Activated CD4-positive, alpha-beta T cell treated with anti-CD3 and anti-CD28 coated beads for 4 hours (primary cell): ENCODE measurements at places on chromosomes 6 and 20.

DNA sequence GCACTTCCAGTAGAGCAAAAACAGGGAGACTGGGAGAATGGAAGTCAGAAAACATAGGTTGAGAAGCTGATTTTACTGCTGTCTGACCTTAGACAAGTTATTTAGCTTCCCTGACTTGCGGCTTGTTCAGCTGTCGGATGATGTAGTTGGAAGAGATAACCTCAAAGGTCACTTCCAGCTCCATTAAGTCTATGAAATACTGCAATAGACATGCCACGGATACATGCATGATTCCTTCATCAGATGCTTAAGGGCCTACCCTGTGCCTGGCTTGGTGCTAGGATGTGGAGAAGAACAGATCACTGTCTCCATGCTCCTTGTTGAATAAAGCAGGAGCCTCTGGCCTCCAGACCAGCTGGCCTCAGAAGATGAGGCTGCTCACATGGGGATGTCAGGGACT lies 43.7 kb downstream of the FYN start:
- DNase-seq = no peak

DNA sequence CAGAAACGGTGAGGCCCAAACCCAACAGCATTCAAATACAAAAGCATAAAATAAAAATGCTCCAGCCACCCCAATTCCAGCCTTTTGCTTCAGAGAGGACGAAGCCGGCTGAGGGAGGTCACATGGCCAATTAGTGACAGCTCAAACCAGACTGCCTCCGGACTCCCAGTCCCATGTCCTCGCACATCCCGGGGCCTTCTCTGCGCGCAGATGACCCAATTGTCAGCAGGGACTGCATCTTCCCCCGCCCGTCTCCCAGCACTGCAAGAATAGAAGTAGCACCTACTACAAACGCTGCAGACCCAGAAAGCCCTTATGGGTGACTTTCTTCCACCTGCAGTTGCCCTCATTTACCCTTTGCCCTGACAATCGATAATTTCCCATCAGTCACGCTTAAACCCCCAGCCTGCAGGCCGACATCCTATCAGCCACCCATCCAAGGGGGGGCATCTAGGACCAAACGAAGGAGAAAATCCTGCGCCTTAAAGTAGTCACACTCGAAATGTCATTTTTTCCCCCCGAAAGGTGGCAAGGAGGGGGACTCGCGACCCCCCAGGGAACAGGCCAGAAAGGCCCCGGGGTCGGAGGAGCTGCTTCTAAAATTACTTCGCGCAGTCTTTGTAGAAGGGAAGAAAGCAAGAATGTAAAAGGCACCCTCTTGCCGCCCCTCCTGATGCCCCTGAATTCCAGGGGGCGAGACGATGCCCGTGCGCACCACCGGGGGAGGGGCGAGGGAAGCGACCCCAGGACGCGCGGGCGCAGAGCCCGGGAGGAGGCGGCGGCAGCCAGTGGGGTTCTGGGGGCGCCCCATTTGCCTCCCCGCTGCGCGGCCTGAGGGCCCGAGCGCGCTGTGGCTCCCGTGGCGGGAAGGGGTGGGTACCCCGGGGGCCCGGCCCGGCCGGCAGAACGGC lies 792 bp downstream of the SLC23A2 start:
- peak; percentile 12 for DNase-seq

GRCh38 chr20:2814587-2815051 lies at the start of gene C20orf141:
Gene C20orf141, plus strand, starts transcription at chr20:2814987. Its CDS starts 198 bp downstream, at chr20:2815185.
- no peak for DNase-seq

DNA sequence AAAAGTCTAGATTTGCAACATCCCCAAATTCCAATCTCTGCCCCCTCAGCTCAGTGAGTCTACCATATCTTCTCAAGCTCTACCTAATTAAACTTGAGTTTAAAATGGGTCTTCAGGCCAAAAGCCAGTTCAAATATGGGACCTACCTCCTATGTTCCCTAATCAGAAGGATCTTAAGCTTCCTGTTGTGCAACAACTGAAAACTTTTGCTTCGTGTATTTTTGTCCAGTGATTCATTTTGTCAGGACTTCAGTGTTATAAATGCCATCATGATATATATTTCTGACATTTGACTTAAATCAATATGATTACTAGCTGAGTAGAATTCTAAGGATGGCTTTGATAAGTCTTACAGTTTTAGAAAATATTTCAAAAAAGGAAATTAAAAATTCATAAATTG lies 622.6 kb upstream of the PTCHD4 start:
- DNase-seq = no peak

DNA sequence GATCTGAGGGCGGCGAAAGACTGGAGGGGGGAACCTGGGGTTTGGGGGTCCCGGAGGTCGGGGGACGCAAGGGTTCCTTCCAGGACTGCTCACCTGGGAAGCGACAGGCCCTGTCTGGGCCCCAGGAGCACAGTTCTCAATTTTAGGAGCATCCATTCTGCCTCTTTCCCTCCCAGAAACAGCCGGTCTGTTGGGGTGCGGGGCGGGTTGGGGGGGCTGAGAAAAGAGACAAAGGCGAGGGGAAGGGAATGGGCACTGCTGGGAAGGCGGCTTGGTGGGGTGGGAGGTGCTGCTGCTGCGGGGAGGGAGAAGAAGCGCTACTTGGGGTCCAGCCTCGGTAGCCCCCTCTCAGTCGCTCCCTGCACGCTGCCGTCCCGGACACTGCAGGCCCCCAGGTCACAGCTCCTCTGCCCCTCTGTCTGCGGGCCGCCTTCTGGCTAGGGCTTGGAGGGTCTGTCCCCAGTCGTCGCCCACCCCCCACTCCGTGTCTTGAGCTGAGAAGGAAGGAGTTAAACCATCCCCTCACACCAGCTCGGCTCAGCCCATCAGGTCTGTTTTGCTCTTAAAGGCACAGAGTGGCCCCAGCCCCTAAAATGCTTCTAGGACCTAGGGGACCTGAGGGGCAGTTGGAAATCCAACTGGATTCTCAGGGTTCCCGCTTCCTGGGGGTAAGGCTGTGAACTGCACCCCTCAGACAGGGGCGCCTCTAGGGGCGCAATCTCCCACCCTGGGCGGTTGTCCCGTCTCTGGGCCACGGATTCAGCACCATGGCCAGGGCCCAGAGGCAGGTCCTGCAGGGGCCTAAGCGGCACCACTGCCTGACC lies 690 bp downstream of the GDAP1L1 start:
- no peak for DNase-seq

GRCh38 chr6:124868481-124868880 lies 93.8 kb upstream of the RNF217 start:
- DNase-seq = no peak

GRCh38 chr20:22966787-22967464 lies 68.2 kb upstream of the SSTR4 start:
- DNase-seq = no peak

- DNase-seq = no peak
Observed at GRCh38 chr6:144710207-144710606, 425.1 kb downstream of the UTRN start.

DNA sequence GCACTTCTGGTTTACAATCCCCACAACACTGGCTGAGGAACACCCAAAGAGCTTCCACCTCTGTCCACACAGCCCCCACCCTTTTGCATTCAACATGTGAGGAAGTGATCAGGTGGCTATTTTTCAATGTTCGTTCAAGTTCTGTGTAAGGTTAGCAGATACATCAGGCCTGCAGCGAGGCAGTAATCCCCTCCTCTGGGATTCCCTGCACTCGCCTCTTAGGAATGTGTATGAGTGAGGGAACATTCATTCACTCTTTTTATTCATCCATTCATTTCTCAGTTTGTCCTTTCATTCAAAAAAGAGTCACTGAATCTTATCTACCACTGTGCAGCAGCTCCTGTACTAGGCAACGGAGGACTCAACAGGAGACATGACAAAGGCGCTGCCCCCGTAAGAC lies 236.4 kb upstream of the PRDM1 start:
- DNase-seq = no peak

DNA sequence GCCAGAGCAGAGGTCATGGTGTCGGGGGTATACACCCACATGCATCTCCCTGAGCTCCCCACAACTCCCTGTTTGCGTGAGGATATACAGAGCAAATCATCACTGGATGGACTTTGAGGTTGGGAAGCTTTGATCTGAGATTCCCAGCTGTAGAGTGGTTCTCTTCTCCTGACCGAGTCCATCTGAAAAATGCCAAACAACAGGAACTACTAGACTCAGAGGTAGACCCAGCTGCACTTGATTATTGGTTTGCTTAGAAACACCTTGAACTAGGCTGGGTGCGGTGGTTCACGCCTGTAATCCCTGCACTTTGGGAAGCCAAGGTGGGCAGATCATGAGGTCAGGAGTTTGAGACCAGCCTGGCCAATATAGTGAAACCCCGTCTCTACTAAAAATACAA lies 125.0 kb downstream of the UNC5CL start:
- DNase-seq = no peak

GRCh38 chr6:77740380-77740779 lies 87.5 kb downstream of the MEI4 start:
- DNase-seq = no peak

GRCh38 chr20:60867589-60867988 lies 384.5 kb upstream of the CDH4 start:
- DNase-seq = no peak

DNA sequence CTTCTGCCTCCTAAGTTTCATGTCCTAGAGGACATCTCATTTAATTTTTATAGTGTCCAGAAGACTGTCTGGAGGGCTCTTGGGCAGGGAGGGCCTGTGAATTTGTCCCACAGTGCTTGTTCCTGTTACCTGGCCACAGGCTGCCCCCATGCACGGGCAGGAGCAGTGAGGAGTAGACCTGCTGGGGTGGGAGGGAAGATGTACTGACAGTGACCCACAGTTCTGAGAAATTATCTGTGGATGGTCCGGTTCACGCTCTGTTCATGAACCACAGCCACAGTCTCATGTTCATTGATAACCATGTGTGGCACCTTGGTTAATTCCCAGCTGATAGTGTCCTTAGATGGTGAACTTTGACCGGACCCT lies 18.8 kb upstream of the ZNF831 start:
- no peak for DNase-seq
